Central memory CD8-positive, alpha-beta T cell (primary cell): ENCODE measurements at places on chromosomes 16 and 17.

DNA sequence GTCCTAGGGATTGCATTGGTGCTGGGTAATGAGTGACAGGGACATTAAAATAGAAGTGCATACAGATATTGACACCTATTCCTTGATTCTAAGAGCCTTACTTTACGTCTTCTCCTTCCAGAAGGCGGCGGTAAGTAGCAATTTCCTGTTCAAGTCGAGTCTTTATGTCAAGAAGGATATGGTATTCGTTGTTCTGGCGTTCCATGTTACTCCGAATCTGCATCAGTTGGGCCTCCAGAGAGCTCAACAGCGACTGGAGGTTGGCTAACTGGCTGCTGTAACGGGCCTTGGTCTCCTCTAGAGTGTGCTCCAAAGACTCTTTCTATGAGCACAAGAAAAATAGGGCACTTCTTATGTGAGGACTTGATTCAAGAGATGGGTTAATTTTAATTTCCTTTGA is 7.0 kb downstream of the KRT20 start:
- DNase-seq = no peak

- DNase-seq = no peak
These were observed 60.6 kb downstream of the XPO6 start for GRCh38 chr16:28151180-28151579.

DNA sequence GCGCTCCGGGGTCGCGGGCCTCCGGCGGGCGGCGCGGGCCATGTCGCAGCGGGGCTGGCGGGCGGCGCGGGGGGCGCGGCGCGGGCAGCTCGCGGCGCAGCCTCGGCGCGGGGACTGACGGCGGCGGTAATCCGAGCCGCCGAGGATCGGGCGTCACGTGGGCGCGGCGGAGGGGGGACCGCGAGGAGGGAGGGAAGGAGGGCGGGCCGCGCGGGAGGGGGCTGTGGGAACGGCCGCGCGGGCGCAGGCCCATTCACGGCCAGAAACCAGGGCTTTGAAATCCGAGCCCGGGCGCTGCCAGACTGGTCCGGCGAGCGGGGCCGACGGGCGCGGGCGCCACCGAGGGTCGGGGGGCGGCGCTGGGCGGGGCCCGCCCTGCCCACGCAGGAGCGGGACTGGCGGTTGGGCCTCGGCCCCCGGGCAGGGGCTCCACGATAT is at the start of gene MTSS2:
MTSS2 (minus strand) TSS at position 116 of the 438 bp plus-strand sequence. CDS start 262 bp downstream, outside the sequence.
- no peak for DNase-seq

DNA sequence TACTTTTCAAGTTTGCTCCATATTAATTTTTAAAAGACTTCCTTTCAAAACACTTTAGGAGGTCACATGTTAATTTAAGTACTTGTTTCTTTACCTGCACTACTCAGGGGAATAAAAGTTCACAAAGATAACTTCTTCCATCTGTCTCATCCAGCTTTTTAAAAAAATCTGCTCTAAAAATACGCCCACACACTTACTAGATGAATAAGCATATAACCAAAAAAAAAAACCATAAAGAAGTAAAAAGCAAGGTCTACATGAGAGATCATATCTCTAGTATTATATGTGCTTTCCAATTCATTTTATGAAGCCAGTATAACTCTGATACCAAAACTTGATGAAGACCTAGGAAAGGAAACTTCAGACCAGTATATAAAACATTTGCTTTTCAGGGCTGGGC is 17.2 kb downstream of the SKAP1 start:
- DNase-seq = no peak

DNA sequence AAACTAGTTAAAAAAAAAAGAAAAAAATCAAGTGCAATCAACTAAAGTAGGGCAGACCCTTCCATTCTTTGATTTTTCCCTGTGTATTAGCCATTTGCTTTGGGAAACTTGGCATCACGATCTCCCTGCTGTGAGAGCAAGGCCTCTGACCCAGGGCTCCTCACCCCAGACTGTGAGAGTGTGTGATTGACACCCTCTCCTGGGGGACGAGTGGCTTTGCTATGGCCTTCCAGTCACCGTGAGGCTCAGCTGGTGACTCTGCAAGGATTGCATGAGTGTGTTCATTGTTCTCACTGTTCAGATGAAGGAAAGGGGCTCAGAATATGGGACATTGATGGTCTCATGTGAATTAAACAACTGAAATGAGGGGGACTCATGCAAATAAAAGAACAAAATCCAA is 69.0 kb upstream of the BCAR1 start:
- no peak for DNase-seq

- DNase-seq = no peak
These were observed 4.0 kb downstream of the CEMP1 start for GRCh38 chr16:2527071-2527783.

DNA sequence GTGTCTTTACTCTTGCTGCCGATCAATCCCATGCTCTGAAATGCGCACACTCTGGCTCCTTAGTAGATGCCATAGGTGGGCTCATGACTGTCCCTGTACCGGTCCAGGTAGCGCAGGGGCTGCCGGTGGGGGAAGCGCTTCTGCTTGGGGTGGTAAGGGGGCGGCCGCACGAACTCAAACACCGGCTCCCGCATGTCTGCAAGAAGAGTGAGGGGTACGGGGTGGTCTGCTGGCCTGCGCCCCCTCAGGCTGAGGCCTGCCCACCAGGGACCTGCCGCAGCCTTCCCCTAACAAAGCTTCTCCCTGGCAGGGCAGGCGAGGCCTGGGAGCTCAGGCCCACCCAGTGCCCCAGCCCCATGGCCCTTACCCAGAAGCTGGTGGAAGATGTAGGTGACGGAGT is 2.0 kb upstream of the TRIM65 start:
- DNase-seq = no peak

GRCh38 chr17:75487351-75488070 is 27.8 kb downstream of the CASKIN2 start:
- no peak for DNase-seq

DNA sequence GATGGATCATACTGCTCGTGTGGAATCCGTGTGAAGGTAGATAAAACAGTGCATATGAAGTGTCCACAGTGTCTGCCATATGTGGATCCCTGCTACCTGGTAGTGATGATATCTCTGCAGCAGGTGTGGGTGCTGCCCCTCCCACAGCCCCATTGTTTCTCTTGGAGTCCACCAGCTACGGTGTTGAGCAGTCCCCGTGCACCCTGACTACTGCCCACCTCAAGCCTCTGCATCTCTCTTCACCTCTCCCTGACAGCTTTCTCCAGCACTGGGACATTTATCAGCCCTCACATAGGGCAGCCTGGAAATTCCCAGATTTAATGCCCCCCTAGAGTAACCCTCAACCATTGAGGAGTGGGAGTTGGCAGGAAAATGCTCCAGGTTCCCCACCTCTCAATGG is 244.7 kb downstream of the IRF8 start:
- DNase-seq = no peak

DNA sequence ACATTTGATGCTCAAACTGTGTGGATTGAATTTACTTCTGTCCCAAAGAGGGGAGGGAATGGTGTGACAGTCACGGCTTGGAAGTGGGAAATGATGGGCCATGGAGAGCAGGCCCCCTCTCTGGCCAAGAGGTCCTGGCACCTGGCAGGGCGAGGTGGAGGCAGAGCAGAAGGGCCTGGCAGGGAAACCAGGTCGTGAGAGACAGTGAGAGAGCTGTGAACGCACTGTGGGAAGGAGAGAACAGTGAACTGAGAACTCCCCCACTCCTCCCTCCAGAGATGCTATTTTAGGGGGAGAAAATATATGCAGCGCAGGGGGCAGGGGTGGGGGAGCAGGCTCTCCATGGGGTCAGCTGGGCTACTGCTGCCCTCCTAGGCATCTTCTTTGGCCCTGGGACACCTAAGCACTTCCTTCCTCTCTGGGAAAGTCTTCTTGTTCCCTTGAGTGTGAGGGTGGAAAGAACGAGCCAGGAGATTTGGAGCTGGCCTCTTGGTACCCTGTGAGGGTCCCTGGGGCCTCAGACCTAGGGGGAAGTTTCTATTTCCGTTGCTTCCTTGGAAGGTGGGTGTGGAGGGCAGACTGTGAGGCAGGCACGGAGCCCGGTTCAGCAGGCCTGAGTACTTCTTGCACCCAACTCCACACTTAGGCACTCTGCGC is 17.2 kb upstream of the TBX21 start:
- DNase-seq = no peak

DNA sequence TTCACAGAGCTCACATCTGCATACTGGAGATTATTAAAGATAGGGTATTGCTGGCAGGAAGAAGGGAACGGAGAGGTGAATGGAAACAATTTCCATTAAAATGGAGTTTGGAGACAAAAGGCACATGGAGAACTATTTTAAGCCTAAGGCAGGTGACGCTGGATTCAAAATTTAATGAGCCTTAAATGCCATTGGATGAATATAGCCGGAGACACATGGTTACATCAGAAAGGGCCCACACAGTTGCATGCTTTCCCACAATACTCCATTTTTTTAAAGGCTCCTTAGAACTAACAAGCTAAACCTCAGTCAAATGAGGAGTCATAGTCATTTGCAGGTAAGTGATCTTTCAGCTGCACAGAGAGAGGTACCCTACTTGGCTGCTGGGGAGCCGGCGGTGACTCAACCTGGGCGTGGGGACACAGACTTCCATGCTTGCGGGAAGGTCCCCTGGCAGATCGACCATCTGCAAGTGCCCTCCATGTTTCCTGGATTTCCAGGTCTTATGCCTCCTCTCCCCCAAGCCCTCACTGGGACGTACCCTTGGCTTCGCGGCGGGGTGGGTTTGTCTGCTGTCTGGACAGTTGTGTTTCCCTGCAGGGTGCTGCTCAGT is 259.2 kb downstream of the CBLN1 start:
- DNase-seq = no peak

DNA sequence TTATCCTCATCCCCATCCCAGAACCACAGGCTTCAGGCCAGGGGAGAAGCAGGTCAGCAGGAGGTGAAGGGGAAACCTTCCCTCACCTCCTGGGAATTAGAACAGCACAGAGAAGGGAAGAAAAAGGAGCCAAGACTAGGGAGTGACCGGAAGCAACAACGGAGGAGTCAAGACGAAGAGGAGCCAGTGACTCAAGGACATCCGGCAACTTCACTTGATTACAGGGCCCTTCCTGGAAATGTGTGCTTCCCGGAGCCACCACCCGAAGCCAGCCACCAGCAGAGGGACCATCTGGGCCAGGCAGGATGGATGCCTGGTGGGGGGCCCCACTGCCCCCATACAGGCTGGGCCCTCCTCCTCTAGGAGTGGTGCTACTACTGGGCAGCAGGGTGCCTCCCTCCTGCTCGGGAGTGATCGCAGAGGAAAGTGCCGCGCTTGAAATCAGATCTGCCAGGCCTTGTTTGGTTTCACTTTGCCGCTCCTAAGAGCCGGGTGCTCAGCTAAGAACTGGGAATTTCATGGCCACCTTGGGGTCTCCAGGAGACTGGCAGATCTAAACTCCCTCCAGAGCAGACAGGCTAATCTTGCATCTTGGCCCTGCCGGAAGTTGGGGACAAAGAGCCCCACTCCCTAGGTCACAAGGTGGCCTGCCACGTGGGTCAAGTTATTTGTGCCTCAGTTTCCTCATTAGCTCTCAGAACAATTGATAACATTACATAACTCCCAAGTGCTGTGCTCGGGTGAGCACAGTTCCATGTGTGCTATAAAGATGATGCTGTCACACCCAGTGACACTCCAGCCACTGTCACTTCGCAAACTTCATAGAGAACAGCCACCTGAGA is 6.6 kb downstream of the CDC42EP4 start:
- no peak for DNase-seq

DNA sequence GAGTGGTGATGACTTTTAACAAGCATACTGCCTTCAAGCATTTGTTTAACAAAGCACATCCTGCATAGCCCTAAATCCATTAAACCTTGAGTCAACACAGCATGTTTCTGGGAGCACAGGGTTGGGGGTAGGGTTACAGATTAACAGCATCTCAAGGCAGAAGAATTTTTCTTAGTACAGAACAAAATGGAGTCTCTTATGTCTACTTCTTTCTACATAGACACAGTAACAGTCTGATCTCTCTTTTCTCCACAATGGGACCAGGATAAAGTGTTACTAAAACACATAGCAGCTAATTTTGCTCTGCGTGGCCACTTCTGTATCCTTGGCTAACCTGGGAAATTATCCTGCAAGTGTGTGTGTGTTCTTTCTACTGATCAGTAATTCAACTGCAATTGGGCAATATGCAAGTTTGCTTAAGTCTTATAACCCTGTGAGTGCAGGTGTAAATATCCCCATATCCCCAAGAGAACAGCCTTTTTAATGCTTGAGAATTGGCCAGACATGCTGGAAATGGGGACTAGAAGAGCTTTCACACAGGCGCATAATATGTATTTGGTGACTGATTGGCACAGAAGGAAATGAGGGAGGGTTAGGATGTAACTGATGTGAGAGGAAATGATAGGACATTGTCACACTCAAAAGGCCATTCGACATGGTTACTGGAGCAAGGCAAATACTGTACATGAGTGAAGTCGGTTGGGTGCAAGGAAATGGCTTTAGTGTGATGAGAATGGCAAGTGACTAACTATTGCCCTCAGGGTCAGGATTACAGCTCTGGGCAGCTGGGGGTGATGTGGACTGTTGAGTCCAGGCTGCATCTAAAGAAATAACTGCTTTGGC is 10.8 kb upstream of the ANKS4B start:
- DNase-seq = no peak

DNA sequence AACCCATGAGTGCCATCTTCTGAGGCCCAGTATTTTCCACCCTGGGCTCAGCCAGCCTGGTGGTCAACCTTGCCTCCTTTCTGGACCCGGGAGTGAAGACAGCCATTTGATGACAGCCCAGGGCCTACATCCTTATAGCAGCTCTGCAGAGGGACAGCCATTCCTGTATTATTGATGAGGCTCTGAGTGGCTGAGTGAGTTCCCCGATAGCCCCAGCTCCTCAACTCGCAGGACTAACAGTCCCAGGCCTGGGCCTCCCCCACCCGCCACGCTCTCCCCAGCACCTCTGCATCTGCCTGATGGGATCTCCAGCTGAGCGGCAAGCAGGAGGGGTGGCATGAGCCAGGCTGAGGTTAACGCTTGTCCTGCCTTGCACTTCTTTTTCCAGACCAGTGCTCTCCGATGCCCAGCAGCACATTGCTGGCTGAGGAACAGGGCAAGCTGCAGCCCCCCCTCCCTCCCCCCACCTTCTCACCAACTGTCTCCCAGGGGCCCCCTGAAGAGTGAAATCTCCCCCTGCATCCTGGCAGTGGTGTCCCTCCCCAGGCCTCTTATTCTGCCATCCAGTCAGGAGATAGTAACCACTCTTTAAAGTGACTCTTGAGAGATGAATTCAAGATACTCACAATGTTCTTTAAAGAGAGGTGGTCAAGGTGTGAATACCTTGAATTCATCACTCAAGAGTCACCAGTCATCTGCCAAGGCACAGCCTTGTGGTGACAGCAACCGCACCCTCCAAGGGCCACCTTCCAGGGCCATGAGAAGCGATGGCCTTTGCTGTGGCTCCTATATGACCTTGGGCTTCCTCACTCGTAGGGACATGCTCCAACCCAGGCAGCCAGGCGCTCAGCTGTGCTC is 23.5 kb downstream of the CACNG5 start:
- no peak for DNase-seq

- no peak for DNase-seq
These were observed 329.3 kb downstream of the KCNJ2 start for GRCh38 chr17:70498631-70499030.

DNA sequence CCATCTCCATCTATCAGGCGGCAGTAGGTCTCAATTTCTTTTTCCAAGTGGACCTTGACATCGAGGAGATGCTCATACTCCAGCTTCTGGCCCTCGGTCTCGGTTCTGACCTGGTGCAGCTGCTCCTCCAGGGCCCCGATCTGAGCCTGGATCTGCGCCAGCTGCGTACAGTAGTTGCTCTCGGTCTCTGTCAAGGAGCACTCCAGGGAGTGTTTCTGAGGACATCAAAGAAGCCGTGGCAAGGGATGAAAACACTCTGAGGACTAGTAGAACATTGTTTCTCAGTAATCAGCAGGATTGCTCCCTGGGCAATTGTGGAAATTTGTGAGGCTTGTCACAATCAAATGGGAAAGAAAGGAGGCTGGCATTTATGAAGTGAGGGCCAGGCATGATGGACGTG is 5.9 kb downstream of the KRT28 start:
- no peak for DNase-seq

GRCh38 chr17:72715906-72716572 is 376.4 kb downstream of the SLC39A11 start:
- DNase-seq = no peak
